ENCODE measurements at places on chromosomes 7 and 10. TPM values are rescaled to one million over a fixed set of nuclear protein-coding genes. Genes with fewer than 3 reads are reported as not detected.
A peak's percentile ranks its signal among the peaks of the same experiment; 100 is the strongest.

EIF3B gene
- total RNA-seq = 62.6 TPM

MACC1 gene
- 0.38 TPM for total RNA-seq

NUDCD3 gene
- 47.1 TPM for total RNA-seq

NKX6-2 gene
- total RNA-seq = not detected

KLF14 gene
- total RNA-seq = not detected

SRRM3 gene
- total RNA-seq = 0.20 TPM

OR13A1 gene
- not detected for total RNA-seq

TRIM73 gene
- total RNA-seq = 4.2 TPM

GRCh38 chr10:121313119-121313875, 284.9 kb downstream of the FGFR2 start:
- no peak for DNase-seq

- DNase-seq = peak; percentile 46
Measured at GRCh38 chr10:126387931-126388911, at the start of gene ADAM12. ADAM12 (minus strand) TSS chr10:126388477; CDS start chr10:126388145, 332 bp downstream.

- peak; percentile 40 for DNase-seq
Measured at GRCh38 chr10:590721-591120, 98.7 kb downstream of the DIP2C start.

DNA sequence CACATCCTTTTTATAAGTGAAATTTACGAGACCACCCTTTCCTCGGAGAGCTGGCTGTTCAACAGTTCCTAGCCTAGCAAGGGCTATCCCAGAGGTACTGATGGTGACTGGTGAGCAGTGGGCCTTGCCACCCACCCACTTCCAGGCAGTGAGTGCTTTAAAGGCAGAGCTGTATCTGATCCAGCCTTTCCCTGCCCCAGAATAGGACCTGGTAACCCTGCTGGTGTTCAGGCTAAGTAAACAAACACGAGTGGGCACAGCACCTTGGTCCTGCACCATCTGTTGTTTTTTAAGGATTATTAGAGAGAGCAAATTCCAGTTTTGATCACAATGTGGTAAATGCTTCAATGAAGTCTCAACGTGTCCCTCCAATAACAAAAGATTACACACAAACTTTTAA, 75.7 kb downstream of the COBL start:
- DNase-seq = peak; percentile 37

GRCh38 chr10:123681285-123681684, 15.1 kb downstream of the GPR26 start:
- no peak for DNase-seq

GRCh38 chr7:34073676-34074075, 168.3 kb downstream of the BMPER start:
- no peak for DNase-seq

- DNase-seq = no peak
Measured at GRCh38 chr10:340646-341045, 205.4 kb downstream of the ZMYND11 start.

- DNase-seq = no peak
Measured at GRCh38 chr7:6831018-6831725, 5.1 kb upstream of the CCZ1B start.

- DNase-seq = no peak
Measured at GRCh38 chr7:26265065-26265464, 26.6 kb upstream of the SNX10 start.

DNA sequence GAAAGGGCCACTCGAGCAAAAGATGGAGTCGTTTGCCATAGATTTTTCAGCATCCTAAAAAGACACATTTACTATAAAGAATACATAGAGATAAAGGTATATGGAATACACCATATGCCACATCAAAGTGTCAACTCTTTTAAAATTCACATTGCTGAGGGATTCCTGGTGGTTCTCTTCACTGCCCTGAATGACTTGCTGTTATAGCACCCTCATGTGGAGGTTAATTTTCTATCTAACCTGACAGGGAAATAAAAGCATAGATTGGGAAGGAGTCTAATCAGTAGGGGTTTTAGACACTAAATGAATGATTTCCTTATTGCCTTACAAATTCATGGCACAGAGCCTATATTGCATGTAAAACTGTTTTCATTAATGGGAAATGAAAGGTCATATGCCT, 25.9 kb downstream of the DNAH11 start:
- no peak for DNase-seq

- no peak for DNase-seq
Measured at GRCh38 chr7:157320608-157320980, 16.2 kb upstream of the DNAJB6 start.

DNA sequence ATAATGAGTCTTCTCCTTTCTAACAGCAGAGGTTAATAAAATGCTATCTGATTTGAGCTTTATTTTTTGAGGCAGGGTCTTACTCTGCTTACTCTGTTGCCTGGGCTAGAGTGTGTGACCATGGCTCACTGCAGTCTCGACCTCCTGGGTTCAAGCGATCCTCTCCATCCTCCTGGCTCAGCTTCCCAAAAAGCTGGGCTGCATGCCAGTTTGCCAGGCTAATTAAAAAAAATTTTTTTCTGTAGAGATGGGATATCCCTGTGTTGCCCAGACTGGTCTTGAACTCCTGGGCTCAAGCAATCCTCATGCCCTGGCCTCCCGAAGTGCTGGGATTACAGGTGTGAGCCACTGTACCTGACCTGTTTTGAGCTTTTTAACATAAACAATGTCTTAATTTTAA, 56.7 kb downstream of the SCD start:
- no peak for DNase-seq

- DNase-seq = no peak
Measured at GRCh38 chr10:102758240-102758932, 14.6 kb downstream of the WBP1L start.

DNA sequence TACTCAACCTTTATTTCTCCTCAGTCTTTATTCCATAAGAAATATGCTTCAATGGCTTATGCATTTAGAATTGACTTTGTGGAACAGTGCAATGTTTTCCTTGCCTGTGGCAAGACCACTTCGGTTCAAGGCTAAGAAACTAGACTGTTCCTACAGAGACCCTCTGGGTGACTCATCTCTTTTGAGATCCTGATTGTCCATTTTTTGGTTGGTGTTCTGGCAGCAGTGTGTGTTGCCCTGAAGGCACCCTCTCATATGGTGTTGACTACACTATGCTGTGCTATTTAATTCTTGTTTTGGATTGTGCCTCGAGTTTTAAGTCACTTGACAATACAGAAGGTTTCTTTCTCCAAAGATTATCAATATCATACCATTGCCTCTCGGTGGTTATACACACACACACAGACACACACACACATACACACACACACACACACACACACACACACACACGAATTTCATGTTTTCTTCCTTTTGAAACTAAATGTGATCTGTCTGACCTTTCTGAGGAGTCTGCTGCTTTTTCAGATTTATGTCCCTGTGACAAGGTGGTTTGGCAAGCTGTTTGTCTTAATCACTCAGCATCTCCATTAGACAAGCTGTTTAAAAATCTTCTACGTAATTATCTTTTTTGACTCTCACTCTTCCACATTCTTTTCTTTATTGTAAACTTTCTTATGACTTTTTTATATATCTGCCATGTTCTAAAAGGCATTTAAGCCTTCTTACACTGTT, 187.2 kb downstream of the VTI1A start:
- DNase-seq = no peak

- no peak for DNase-seq
Measured at GRCh38 chr7:41568135-41568534, 134.8 kb downstream of the INHBA start.

- no peak for DNase-seq
Measured at GRCh38 chr10:49534670-49535381, 4.1 kb downstream of the ERCC6 start.

GRCh38 chr7:100723732-100724275, 3.5 kb downstream of the EPO start:
- DNase-seq = peak; percentile 94

DNA sequence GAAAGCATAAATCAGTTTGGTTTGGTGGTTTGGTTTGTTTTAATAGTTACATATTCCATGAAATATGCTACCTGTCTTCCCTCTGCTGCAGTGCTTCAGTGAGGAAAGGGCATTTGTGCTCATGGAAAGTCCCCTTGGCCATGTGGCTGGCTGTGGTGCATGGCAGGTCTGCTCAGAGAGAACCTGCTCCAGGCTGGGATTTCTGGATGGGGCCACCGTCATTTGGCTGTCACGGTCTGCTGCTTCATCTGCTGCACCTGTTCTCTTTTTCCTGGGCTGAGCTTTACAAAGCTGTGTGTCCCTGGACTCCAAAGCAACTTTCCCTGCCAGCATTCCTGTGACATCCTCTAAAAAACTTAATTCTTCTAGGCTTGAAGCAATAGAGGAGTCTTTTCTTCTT, 8.9 kb downstream of the CDK14 start:
- DNase-seq = no peak

GRCh38 chr7:157840914-157841772, 504.3 kb downstream of the DNAJB6 start:
- no peak for DNase-seq

DNA sequence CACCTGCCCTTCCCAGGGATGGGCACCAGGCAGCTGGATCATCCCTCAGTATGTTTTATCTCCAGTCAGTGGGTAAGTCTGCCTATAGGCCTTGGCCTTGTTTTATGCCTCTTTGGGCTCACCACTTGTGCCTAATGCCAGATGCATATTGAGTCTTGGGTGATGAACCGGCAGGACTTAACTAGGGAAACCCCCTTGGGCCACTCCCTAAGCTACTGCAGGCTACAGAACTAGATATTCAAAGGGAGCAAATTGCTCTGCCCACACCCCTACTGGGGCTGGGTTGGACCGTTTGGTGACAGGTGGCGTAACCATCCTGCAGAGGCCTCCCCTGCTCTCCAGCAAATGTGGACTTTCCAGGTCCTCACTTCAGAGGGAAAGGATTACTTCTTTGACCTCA, 115.7 kb upstream of the GDF10 start:
- no peak for DNase-seq

GRCh38 chr7:22123139-22123538, 177.4 kb upstream of the CDCA7L start:
- DNase-seq = no peak

DNA sequence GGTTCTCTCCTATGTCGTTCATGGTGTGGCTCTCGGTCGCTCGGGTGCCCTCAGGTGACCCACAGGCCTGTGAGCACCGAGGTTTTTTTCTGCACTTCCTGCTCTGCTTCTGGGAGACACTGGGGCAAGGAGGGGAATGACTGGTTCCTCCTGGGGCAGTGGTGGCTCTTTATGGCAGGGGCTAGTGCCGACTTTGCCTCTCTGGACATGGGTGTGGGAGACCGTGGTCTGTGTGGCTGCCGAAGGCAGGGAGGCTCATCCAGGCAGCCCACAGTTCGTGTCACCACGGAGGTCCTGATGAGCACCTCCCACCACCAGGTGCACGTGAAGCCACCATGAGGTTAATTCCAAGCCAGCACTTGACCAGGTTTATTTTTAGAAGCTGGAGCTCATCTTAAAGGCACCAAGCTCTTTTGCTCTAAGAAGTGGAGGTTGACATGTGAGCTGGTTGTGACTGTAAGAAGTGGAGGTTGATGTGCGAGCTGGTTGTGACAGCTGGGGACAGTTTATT, 24.7 kb upstream of the DPYSL4 start:
- no peak for DNase-seq

DNA sequence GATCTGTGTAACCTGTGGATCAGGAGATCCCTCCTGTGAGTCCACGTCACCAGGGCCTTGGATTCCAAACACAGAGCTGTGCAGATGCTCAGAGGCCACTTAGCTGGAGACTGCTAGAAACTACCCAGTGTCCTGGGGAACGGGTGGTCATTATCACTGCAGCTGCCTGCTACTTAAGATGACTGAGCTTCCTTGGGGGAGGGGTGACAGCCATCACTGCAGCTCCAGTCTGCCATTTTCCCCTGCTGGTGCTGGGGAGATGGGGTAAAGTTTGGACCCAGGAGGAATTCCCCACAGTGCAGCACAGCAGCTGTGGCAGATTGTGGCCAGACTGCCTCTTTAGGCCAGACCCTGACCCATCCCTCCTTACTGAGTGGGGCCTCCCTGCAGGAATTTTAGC, 78.8 kb upstream of the VOPP1 start:
- no peak for DNase-seq

DNA sequence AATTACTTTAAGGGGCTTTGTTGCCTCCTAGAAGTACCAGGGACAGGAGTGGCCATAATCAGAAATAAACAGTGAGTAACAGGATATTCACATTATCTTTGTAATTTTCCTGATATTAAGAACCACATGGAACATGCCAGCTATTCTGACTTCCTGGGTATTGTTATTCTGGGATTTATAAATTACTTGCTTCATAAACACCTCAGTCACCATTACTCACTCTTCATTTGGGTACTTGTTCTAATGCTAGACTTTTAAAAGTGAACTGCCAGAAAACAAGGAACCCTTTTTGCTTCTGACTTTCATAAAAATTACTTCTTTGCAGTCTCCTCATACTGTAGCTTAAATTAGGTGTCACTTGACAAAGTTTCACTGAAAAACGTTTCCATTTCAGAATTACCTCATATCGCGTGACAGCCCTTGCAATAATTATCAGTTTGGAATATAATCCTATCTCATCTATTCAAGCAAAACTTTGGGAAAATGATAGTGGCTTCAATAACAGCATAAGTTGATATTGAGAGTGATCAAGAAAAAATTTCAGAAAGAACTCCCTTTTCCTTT, 29.8 kb downstream of the CABCOCO1 start:
- DNase-seq = no peak

DNA sequence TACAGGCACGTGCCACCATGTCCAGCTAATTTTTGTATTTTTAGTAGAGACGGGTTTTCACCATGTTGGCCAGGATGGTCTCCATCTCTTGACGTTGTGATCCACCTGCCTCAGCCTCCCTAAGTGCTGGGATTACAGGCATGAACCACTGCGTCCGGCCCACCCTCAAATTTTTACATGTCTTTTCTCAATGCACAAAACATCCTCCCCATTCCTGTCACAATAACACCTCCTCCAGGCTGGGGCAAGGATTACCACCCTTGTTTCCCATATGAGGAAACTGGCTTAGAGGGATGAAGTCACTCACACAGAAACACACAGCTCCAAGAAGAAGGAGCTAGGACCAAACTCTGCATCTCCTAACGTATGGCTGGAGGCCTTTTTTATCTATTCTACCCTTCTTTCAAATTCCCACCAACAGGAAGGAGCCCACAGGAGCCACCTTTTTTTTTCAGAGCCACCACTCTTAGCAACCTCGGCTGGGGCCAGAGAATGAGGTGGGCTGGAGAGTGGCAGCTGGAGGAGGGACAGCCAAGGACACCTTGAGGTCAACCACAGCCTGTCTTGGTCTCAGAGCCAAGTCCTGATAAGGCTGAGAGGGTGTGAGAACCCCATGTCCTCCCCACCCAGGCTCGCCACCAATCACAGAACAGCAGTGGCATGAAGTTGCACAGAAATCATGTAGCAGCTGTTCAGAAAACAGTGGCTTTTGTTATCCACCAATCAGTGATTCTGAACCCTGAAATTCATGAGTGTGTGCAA, 113.1 kb upstream of the PDLIM1 start:
- no peak for DNase-seq

DNA sequence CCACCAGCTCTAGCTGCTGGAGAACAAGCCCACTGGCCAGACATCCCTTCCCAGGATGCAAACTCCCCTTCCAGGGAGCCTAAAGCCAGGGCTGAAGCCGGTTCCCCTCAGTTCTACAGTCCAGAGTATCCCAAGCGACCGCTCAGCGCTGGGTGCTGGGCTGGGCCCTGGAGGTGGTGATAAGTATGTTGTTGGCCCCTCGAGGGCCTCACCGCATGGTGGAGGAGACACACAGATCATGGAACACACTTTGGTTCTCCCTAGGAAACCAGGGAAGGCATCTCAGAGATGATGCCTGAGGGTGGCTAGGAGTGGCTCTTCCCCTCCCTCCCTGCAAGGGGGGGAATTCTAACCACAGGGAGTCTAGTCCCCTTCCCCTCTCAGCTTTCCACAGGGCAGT, 4.4 kb downstream of the PODXL start:
- DNase-seq = no peak

- DNase-seq = no peak
Measured at GRCh38 chr10:75355706-75356105, 45.9 kb downstream of the ZNF503 start.

All from left lobe of liver (tissue), 2 donors.